A549 treated with AZD2906 at 1 μM for 4 hours (cell line): ENCODE measurements at places on chromosomes 6 and 20. TPM values are rescaled to one million over a fixed set of nuclear protein-coding genes. Genes with fewer than 3 reads are reported as not detected.

PLN gene
- not detected in 5 replicates for total RNA-seq

MRPS26 gene
- total RNA-seq, result 106 to 165 TPM (median 157 TPM) in 5 replicates

TFAP2A gene
- 6.3 to 11.4 TPM (median 8.4 TPM) in 5 replicates for total RNA-seq

PSORS1C2 gene
- total RNA-seq, result 0.08 TPM in 1 of 5 replicates, not detected in the others

EYA2 gene
- total RNA-seq, result 1.8 to 2.6 TPM (median 2.3 TPM) in 5 replicates

C6orf15 gene
- not detected in 5 replicates for total RNA-seq

AKAP12 gene
- 120 to 196 TPM (median 153 TPM) in 5 replicates for total RNA-seq

RTN4IP1 gene
- 9.0 to 11.0 TPM (median 10.2 TPM) in 5 replicates for total RNA-seq

FGD2 gene
- total RNA-seq, result not detected in 5 replicates

DEFB132 gene
- total RNA-seq, result not detected in 5 replicates

TMEM217 gene
- 0.44 to 0.65 TPM (median 0.54 TPM) in 5 replicates for total RNA-seq

ARG1 gene
- total RNA-seq, result not detected in 5 replicates

C4B gene
- 0.58 to 1.2 TPM (median 0.96 TPM) in 5 replicates for total RNA-seq

TAGAP gene
- not detected in 5 replicates for total RNA-seq

MYLK4 gene
- total RNA-seq, result 0.07 to 0.13 TPM (median 0.09 TPM) in 5 replicates

MAFB gene
- total RNA-seq, result 0.10 to 0.46 TPM (median 0.24 TPM) in 5 replicates

NT5DC1 gene
- total RNA-seq, result 23.1 to 27.2 TPM (median 26.8 TPM) in 5 replicates

TREML2 gene
- not detected in 5 replicates for total RNA-seq

SNAP25 gene
- 13.3 to 18.4 TPM (median 16.2 TPM) in 5 replicates for total RNA-seq

CDYL gene
- 18.0 to 20.7 TPM (median 19.8 TPM) in 5 replicates for total RNA-seq

SH3BGRL2 gene
- 0.24 to 0.33 TPM (median 0.28 TPM) in 5 replicates for total RNA-seq

GHRH gene
- not detected in 5 replicates for total RNA-seq

PAX1 gene
- total RNA-seq, result 0.02 TPM in 1 of 5 replicates, not detected in the others

TRIM10 gene
- total RNA-seq, result 0.01 TPM in 1 of 5 replicates, not detected in the others

LYRM2 gene
- 28.3 to 40.4 TPM (median 29.6 TPM) in 5 replicates for total RNA-seq

TMC2 gene
- not detected in 5 replicates for total RNA-seq

SYCP2 gene
- 0.25 to 0.60 TPM (median 0.42 TPM) in 5 replicates for total RNA-seq

BPI gene
- total RNA-seq, result not detected in 5 replicates

WFDC9 gene
- total RNA-seq, result not detected in 5 replicates

SGK2 gene
- 6.4 to 7.6 TPM (median 7.0 TPM) in 5 replicates for total RNA-seq

WFDC2 gene
- total RNA-seq, result 0.15 to 0.32 TPM in 2 of 5 replicates, not detected in the others

NKX2-4 gene
- not detected in 5 replicates for total RNA-seq

FNDC11 gene
- total RNA-seq, result 0.17 to 0.29 TPM (median 0.21 TPM) in 5 replicates

BRD2 gene
- total RNA-seq, result 104 to 133 TPM (median 112 TPM) in 5 replicates

UNC5CL gene
- 0.34 to 0.78 TPM (median 0.62 TPM) in 5 replicates for total RNA-seq

COL9A3 gene
- total RNA-seq, result 0.32 to 0.69 TPM (median 0.63 TPM) in 5 replicates

NKAIN2 gene
- not detected in 5 replicates for total RNA-seq

AIF1 gene
- not detected in 5 replicates for total RNA-seq

FLRT3 gene
- 2.4 to 3.4 TPM (median 2.6 TPM) in 5 replicates for total RNA-seq

RFX6 gene
- not detected in 5 replicates for total RNA-seq

PEX7 gene
- 4.5 to 5.4 TPM (median 5.1 TPM) in 5 replicates for total RNA-seq
